ENCODE measurements at places on chromosomes 2 and 18.

GRCh38 chr2:175057078-175057685 lies 52.0 kb upstream of the CHN1 start:
- no peak for DNase-seq

DNA sequence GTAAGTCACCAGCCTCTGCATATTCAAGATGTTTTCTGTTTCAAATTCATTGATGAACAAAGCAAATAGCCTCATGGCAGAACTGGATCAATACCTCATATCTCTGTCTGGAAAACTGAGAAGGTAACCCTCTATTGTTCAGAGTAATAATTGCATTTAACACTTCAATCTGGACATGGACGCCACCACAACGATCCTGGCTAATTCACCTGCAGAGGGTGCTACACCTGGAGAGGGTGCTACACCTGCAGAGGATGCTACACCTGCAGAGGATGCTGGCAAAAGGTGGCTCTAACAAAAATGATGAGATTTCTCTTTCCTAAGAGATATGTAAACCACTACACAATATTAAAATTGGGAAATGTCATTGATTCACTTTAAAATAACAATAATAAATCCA lies 183.1 kb upstream of the HNRNPA3 start:
- DNase-seq: no peak

GRCh38 chr2:15663802-15664201 lies 72.1 kb downstream of the DDX1 start:
- no peak for DNase-seq

GRCh38 chr2:151020411-151020810 lies 241.3 kb downstream of the RBM43 start:
- DNase-seq: no peak

DNA sequence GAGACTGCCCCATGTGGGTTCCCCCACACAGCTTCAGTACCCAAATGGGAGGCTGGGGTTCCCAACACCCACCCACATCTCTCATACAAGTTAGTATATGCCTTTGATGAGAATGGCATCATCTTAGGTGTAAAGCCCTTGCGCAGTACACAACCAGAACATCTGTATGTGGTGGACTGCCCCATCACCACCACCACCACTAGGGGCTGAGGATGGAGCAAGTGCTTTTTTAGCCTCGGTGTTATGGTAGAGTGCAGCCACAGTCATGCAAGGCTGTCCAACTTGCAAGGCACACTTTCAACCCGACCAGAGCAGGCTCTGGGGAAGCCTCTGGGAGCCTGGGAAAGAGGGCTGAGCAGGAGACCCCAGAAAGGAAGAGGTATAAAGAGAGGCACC lies 241.2 kb downstream of the TFCP2L1 start:
- no peak for DNase-seq

DNA sequence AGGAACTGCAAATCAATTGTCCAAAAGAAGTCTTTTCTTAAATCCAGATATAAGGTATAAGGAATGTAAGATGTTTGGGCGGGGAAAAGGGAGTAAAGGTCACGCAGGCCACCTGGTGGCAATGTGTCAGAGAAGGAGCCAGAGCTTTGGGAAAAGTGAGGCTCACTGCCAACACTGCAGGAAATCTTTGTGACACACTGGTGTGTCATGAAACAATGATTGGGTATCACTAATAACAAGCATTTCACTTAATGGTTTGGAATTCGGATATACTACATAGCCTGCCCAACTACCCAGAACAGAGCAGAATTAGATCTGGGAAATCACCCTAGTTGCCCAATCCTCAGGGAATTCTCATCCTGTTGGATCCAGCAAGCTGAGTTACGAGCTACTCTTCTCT lies 61.0 kb downstream of the RBMS1 start:
- DNase-seq: no peak

DNA sequence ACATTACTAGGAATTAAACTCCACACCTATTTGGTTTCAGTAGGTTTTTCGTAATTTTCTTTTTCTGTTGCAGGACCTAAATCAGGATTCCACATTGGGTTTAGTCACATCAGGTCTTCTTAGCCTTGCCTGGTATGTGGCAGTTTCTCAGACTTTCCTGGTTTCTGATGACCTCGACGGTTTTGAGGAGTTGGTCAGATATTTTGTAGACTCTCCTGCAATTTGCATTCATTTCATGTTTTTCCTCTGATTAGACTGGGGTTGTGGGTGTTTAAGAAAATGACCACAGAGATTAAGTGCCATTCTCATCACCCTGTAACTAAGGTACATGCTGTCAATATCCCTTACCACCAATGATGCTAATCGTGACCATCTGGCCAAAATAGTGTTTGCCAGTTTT lies 97.3 kb upstream of the ST6GAL2 start:
- no peak for DNase-seq

Data from cortex of kidney (tissue), 1 donor.